Fibroblast of the aortic adventitia (primary cell): ENCODE measurements at places on chromosomes 4 and X.
A peak's percentile ranks its signal among the peaks of the same experiment; 100 is the strongest.

DNA sequence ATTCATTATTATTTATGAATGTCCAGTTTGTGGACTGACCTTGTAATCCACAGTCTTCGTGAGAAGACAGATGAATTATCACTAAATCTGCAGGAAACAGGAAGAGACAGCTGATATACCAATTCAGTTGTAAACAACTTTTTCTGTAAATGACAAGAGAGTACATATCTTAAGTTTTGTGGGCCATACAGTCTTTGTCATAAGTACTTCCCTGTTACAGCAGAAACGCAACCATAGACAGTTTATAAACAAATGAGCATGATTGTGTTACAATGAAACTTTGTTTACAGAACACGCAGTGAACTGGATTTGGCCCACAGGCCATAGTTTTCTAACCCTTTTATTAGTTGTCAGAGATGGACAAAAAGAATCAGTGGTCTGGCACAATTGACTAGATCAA, 443.4 kb downstream of the PDGFC start:
- DNase-seq, result no peak

DNA sequence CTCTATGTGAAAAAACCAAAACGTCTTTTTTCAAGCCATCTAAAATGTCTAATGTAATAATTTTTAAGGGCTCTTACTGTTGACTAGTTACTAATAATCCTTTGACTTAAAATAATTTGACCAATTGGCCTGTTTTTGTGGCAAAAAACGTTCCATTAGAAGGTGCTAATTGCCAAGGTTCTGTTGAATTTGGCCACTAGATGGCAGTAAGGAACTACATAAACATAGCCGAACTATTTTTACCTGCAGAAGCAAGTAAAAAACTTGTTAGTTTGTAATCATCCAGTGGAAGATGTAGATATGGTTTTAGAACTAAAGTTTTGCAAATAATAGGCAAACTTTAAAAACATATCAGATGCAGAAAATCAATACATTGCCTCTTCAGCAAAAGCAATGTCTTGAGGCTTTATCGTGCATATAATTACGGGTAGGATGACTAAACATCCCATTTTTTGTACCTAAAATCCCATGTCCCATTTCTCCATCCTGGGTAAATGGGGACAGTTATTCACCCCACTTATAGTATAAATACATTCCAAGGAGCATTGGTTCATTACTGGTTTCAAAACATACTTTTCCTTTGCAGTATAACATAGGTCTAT, 57.6 kb downstream of the PROM1 start:
- peak; percentile 78 for DNase-seq

- DNase-seq, result no peak
Measured at GRCh38 chr4:94480362-94480951, 28.7 kb downstream of the PDLIM5 start.

DNA sequence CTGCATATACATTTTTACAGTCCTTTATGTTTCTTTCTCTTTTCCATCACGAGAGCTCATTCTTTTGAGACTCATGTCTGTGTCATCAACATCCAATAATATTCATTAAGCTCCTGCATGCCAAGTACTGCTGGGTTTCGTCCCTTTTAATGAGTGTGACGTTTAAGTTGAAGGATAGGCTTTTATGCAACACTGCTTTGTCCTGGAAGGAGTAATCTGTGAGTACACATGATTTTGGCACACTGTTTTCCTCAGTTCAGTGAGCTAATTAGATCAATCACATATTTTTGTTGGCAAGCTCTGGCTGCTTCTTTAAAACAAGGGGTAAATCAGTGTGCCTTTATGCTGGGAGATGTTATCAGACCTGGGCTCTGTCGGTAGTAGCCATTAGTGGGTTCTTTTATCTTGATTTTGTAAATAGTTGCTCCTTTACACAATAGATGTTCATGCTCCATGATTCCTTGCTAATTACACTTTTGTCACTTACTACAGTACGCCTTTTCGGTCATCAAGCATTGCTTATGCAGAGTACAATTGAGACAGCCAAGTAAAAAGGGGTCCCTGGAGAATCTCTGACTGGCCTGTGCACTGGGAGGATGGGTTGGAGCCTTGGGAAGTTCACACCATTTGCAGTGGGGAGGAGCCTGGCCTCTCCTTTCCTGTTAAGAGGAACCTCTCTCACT, 132.6 kb downstream of the FHIP1A start:
- DNase-seq, result peak; percentile 79
